Activated T-helper 1 cell treated with Interleukin-2 at 50 U/mL for 16 hours (primary cell): ENCODE measurements at places on chromosomes 6 and 20.

DNA sequence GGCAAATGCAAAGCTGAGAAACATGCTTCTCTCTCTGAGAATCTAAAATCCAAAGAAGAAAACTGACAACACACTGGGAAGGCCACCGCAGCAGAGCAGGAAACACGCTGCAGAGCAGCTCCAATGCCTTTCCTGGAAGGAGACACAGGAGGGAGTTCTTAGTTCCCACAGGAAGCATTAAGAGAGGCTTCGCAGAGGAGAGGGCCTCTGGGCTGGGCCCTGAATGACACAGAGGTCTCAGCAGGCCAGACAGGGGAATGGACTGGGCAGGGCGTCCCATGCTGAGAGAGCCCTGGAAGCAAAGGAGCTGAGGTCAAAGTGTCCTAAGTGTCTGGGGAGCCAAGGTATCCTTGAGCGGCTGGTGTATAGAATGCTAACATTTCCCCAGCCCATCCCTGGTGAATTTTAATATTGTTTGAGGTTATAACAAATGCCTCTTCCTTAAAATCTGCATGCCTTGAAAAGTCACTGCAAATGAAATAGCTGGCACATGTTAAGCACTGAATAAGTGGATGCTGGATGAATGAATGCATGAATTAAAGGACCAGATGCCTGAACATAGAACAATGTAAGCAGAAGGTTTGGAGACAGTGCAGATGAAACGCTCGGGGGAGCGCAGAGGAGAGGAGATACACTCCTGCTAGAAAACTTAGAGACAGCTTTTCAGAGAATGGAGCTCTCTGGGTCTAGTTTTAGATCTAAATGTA lies 110.0 kb upstream of the SYNDIG1 start:
- DNase-seq = no peak

DNA sequence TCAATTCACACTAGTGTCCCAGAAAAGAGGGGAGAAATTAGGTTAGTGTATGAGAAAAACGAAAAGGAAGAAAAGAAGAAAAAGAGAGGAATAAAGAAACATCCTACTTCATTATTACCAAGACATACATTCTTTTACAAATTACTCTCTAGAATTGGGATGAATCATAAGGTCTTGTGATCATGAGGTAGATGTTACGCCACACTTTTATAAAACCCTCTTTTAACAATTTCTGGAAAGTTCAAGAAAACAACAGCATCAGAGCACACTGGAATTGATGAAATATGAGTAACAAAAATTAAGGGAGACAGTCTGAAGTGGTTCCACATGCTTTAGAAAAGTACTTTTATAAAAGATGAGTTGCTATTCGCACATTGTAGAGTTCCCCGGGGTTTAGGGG lies 32.6 kb upstream of the NRSN1 start:
- DNase-seq = no peak

DNA sequence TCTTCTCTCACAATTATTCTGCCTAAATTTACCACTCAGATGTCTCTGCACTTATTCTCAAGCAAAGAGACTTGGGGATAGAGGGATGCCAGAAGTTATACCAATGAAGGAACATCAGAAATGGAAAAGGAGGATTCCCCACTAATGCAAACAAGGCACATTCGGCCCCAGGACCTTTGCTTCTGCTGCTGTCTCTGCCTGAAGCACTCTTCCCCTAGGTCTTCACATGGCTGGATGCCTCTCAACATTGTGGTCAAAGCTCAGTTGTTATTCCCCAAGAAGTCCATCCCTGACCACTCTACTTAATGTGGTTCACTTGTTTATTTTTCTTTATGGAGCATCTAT lies 508.7 kb downstream of the DOK5 start:
- no peak for DNase-seq

GRCh38 chr6:70563530-70563929 lies 3.2 kb upstream of the SDHAF4 start:
- DNase-seq = no peak

GRCh38 chr6:148747145-148747470 lies 278 bp downstream of the UST start:
- peak; percentile 3 for DNase-seq

GRCh38 chr6:111900735-111901134 lies 27.5 kb upstream of the FYN start:
- DNase-seq = no peak

DNA sequence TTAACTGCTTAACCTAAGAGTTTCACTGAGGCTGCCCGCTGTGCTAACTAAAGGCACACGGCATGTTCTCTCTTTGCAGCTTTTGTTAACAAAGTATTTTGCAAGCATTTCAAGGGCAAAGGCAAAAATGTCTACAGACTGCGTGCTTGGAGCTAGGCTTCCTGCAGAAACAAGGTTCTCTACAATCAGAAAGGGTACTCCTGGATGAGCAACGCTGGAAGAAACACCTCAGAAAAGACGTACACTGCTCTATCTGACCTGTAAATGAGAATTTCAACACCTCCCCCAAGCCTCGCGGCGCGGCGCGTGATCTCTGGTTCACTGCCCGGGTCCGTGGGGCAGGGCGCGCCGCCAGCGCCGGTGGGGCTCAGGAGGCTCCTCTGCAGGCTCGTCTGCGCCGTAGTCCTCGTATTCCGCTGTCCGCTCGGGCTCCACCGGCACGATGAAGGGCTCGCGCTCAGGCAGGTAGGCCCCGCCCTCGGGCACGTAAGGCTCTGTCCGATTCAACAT lies 120.9 kb downstream of the COL12A1 start:
- DNase-seq = no peak

GRCh38 chr20:32777177-32777956 lies 15.2 kb downstream of the DNMT3B start:
- no peak for DNase-seq

GRCh38 chr6:96522465-96523009 lies 931 bp downstream of the UFL1 start:
- DNase-seq = no peak

DNA sequence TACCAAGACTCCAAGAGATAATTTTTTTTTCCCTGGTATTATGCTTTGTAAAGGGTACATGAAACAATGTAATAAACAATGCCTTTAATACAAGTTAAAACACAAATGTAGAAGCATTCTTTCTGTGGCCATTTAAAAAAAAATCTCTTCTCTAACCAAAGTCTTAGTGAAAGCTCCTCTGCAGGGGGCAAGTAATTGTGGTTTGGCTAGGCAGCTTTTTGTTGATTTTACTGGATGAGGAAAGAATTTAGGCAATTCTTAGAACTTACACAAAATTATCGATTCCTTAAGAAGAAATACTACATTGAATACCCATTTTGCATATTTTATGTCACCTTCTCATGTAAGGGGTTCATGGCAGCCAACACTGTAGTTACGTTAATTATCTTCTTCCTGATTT lies 12.4 kb downstream of the TFB1M start:
- DNase-seq = no peak

DNA sequence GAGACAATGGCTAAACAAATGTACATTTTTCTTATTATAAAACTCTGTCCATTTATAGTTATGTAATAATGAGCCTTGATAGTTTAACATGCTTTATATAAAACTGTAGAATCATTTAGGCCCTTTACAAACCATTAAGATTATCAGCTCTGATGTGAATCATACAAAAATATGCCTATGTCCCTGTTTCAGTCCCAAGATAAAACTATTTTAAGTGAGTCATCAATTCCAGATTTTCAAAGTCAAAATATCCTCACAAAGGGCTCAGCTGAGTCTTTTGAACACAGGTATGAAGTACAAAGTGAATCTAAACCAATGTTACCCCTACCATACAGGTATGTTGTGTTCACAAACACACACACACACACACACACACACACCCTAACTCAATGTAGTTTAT lies 88.0 kb downstream of the PTPRK start:
- DNase-seq = no peak

- DNase-seq = no peak
These were observed 86.2 kb upstream of the DEFB112 start for GRCh38 chr6:50135968-50136367.

GRCh38 chr6:92473056-92473455 lies 946.3 kb downstream of the EPHA7 start:
- DNase-seq = no peak

DNA sequence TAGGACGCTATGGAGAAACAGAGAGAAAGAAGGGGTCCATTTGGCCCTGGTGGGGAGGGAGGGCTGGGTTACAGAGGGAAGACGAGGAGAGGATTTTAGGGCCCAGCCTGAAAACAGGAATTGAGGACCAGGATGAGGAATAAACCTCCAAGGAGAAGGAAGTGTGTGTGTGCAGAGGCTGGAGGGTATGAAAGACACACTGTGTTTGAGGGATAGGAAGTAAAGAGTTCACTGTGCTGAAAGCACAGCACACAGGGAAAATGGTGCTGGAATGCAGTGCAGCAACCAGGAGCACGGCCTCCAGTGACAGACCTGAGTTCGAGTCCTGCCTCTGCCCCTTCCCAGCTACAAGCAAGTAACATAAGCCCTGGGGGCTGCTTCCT lies 7.8 kb downstream of the MBOAT1 start:
- DNase-seq = no peak

GRCh38 chr6:10837009-10837621 lies 1.2 kb downstream of the MAK start:
- DNase-seq = no peak

DNA sequence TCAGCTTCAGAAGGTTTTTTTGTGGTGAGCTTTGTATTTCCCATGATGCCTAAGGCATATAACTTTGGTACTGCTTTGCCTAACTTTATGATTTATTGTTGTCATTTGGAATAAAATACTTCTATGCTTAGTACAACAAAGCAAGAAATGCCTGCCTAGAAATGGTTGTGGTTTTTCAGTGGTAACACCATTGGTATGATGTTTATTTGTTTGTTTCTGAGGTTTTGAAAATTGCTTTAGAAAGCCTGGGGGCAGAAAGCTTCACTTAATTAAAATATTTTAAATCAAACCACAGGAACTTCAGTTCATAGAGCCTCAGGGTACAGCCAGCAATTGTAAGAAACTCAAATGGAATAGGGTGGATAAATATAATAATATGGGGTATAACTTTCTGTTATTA lies 351.2 kb upstream of the MAP3K7 start:
- DNase-seq = no peak

GRCh38 chr20:14706555-14706954 lies 369.1 kb upstream of the FLRT3 start:
- DNase-seq = no peak

DNA sequence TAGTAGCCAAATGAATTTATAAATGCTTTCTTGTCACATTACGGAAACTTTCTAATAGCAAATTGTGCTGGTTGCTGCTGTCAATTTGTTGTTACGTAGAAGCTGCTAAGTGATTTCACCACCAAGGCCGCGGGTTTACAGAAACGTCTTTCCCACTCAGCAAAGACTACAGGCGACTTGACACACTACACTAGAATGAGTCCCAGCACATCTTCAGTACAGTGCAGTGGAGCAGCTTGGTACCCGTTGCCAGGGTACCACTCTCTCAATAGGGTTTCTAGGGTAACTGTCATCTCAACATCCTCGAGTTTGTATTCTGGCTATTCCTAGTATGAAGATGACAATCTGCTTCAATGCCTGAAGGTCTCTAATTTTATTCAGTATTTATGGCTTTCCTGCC lies 22.7 kb upstream of the ZDHHC14 start:
- DNase-seq = no peak

DNA sequence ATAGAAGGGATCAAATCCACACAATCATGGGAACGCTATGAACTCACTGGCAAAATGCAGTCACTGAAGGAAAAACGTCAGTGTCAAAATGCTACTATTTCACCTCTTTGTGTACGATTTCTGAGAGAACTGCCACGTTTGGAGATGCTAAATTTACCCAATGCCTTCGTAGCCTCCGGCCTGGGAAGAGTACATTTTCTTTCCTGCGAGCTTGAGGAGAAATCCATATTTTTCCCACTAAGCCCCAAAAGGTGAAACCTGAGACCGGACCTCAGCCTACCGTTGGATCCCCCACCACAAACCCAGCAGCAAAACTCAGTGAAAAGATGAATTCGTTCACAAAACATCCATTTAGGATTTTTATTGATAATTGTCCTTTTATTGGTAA lies 131.7 kb downstream of the GPX5 start:
- DNase-seq = no peak

DNA sequence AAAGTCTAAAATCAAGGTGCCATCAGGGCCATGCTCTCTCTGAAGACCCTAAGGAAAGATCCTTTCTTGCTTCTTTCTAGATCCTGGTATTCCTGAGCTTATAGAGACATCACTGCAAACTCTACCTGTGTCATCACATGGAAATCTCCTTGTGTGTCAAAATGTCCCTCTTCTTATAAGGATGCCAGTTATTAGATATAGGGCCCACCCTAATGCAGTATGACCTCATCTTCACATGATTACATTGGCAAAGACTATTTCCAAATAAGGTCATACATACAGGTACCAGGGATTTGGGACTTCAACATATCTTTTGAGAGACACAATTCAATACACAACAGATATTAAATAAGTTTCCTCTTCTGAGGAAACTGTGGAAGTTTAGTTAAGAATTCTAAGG lies 123.9 kb downstream of the UNC5CL start:
- DNase-seq = no peak

DNA sequence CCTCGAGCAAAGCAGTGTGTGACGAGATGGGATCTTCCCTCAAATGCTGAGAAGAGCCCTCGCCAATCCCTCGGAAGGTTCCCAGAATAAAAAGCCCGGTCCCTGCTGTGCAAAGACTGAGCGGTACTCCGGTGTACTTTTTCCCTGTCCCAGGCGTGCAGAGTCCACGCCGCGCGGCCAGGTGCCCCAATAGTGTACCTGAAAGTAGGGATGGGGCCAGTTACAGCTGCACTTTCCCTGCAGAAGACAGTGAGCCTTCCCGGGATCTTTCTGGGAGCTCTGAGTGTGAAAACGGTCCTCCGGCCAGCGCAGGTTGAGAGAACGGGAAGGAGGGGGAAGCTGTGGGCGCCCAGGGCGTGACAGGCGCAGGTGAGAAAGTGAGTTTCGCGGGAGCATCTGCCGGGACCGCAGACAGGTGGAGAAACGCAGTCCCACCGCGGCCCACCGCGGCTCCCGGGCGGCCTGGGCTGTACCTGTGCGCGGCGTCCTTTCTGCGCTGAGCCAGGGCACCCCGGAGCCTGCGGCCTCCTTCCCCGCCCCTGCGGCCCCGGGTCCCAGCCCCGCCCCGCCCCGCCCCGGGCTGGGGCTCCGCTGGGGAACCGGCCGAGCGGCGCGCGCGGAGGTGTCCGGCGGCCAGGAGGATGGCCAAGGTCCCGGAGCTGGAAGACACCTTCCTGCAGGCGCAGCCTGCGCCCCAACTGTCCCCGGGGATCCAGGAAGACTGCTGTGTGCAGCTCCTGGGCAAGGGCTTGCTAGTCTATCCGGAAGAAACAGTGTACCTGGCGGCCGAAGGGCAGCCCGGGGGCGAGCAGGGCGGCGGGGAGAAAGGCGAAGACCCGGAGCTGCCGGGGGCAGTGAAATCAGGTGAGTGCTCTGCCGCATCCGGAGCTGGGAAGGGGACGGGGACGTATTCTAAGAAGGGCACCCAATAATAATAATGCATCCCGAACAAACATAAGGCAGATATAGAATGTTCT lies at the start of gene RFX6:
TSS of gene RFX6 (plus strand) at position 608 of the 977 bp plus-strand sequence. CDS start at position 642, 34 bp downstream.
- no peak for DNase-seq

GRCh38 chr6:158861686-158862381 lies 42.7 kb upstream of the EZR start:
- no peak for DNase-seq

- no peak for DNase-seq
These were observed 48.1 kb downstream of the MCUR1 start for GRCh38 chr6:13766201-13766634.
